ENCODE measurements at places on chromosomes 12 and 14.
A peak's percentile ranks its signal among the peaks of the same experiment; 100 is the strongest.

DNA sequence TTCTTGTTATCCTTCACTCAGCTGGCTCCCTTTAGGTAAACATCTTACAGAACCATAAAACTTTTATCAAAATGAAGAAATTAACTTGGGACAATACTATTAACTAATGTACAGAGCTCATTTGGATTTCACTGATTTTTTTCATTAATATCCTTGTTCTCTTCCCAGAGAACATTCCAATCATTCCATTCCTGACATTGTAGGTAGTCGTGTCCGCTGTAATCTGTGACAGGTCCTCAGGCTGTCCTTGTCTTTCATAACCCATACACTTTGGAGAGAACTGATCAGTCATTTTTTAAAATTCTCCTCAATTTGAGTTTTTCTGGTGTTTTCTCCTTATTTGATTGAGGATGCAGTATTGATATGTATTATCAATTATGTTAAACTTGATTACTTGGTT lies 916.8 kb downstream of the GALC start:
- no peak for DNase-seq

DNA sequence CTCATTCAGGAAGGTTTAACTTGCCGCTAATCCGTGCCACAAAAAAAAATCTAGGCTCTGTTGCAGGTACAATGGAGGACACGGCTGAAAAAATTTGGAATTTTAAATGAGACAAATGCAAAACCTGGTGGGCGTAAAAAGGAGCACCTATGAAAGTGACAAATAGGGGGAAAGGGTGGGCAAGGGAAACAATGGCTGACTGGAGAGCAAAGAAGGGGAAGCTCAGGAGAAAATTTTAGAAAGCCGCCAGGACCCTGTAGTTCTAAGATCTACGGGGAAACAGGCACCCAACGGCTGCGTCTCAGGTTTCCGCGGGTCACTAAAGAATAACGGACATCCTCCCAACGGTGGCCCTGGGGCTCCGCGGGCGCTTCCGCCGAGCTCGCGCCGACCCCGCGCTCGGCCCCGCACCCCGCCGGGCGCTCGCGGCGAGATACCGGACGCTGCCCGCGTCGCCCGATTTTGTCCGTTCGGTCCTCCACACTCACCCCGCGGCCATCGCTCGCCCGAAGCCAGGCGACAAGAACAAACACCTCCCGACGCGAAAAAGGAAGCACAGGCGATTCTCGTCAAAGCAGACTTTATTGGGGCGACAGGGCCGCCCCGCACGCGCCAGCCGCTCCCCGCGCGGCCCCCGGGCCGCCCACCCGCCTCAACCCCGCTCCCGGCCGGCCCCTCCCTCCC lies 1.1 kb upstream of the YY1 start:
- peak; percentile 43 for DNase-seq

DNA sequence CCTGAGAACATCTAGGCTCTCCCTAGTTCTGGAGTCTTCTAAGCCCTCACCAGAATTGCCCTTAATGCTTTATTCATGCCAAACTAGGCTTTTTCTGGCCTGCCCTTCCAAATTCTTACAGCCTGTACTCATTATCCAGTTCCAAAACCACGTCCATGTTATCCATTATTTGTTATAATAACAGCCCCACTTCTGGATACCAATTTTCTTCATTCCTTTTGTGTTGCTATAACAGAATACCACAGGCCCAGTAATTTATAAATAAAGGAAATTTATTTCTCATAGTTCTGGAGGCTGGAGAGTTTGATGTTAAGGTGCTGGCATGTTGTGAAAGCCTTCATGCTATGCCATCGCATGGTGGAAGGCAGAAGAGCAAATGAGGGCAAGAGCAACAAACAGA lies 68.0 kb upstream of the AMIGO2 start:
- no peak for DNase-seq

GRCh38 chr14:25095736-25096437 lies 45.9 kb upstream of the STXBP6 start:
- no peak for DNase-seq

GRCh38 chr14:64137657-64138290 lies 156.4 kb downstream of the ESR2 start:
- no peak for DNase-seq

DNA sequence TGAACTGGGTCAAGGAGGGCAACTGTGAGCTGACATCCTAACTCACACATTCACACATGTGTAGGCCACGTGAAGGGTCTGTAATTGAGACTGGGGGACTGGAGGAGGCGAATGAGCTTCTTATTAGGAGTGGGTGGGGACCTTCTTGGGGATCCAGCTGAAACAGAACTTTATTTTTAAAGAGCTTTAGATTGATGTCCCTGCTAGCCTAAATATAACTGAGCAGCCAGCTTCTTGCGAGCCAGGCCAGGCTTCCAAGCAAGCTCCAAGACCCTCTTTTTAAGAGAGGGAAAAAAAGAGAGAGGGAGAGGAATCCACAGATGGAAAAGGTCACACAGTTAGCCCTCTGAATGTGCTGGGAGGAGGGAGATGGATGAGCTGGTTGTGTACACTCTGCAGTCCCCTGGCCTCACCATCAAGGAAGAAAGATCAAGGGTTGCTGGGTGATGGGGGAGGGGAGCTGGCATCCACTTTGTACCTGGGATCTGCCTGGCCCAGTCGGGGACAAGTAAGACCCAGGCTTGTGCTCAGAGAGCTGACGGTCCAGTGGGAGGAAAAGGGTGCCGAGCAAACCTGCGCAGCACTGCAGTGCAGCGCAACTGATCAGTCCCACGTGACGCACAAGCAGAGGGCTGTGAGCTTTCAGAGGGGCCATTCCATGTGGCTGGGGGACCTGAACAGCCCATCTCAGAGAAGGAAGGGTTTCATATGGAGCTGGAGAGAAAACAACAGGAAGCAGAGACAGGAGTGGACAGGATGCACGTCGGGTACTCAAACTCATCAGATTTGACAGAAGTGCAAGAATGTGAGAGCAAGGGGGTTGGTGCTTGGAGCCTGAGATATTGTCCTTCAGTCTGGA lies 154.5 kb downstream of the ZFP36L1 start:
- DNase-seq, result no peak

GRCh38 chr12:71299541-71300376 lies 139.8 kb upstream of the LGR5 start:
- DNase-seq, result no peak

DNA sequence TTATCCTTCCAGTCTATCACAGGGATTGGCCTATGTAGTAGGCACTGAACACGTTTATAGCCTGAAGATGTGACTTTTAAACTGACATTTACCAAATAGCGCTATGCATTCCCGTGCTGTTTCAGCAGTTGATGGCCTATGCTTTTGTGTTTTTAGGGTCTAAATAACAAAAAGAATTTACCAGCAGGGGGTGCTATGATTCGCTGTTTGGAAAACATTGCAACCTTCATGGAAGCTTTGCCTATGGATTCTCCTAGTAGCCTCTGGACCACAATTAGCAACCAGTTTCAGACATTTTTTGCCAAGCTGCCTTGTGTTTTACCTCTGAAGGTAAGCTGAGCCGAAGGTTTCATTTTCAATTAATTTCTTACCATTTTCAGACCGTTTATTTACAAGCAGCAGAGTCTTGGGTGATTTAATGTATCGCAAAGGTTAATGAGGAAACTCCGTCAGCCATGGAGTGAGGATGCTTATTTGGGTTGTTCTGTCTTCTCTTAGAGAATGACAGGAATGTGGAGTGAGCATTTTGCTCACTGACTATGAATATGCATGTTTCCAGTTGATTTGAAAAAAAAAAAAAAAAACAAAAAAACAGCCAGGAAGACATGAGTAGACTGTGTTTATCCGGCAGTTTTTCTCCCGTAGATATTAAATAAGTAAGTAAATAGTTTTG lies 133.1 kb downstream of the PRIMA1 start:
- no peak for DNase-seq

DNA sequence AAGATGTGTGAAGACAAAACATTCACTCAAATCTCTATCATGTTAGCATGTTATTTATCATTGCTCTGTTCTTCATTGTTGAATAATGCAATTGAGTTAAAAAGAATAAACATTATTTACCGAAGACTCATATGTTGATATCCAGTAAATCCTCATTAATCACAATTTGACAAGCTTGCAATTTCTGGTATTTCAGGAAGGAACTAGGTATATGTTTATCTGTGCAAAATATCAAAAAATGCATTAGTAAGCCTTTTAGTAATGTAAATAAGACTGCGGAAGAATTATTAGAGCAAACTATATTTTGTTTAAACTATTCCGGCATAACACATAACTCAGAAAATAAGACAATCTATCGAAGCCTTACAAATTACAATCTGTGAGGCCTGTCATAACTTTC lies 222.7 kb upstream of the NOVA1 start:
- no peak for DNase-seq

GRCh38 chr14:39160494-39160893 lies 9.6 kb downstream of the TRAPPC6B start:
- no peak for DNase-seq

- DNase-seq, result no peak
Observed at GRCh38 chr14:75487155-75487671, 35.1 kb upstream of the BATF start.

DNA sequence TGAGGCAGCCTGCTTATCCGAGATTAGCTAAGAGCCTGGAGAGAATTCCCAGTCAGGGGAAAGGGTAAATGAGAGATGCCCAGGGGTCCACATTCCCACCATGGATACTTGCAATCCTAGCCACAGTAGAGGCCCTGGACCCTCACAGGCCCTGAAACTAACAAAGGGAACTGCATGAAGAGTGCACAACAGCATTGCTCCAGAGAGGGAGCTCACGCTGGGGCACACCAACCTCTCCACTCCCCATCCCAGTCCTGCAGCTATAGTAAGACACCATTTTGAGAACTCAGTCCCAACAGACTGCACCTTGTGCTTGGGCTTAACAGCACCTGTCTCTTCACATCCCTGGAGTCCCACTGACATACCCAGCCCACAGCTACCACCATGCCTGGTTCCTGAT lies 30.5 kb downstream of the CEP83 start:
- no peak for DNase-seq

GRCh38 chr12:87317302-87317701 lies 711.9 kb downstream of the C12orf50 start:
- no peak for DNase-seq

- no peak for DNase-seq
Observed at GRCh38 chr14:103607822-103608221, 21.2 kb upstream of the KLC1 start.

GRCh38 chr12:43980627-43981191 lies 144.8 kb downstream of the TMEM117 start:
- DNase-seq, result no peak

DNA sequence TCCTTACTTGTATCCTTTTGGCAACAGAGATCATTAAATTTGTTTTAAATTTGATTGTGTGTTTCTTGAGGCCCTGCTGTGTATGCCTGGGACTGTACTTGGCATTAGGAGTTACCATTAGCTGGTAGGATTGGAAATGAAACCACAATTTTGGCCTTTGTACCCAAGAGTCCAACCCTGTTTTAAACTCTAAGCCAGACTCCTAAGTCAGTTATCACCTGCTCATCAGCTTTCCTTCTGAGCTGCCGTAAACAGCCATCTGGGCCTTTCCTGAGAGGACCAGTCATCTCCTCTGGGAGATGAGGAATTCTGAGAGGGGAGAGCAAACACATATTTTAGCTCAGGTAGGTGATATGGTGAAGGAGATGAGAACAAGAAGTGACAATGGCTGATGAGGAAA lies 74.3 kb upstream of the SRSF5 start:
- no peak for DNase-seq

DNA sequence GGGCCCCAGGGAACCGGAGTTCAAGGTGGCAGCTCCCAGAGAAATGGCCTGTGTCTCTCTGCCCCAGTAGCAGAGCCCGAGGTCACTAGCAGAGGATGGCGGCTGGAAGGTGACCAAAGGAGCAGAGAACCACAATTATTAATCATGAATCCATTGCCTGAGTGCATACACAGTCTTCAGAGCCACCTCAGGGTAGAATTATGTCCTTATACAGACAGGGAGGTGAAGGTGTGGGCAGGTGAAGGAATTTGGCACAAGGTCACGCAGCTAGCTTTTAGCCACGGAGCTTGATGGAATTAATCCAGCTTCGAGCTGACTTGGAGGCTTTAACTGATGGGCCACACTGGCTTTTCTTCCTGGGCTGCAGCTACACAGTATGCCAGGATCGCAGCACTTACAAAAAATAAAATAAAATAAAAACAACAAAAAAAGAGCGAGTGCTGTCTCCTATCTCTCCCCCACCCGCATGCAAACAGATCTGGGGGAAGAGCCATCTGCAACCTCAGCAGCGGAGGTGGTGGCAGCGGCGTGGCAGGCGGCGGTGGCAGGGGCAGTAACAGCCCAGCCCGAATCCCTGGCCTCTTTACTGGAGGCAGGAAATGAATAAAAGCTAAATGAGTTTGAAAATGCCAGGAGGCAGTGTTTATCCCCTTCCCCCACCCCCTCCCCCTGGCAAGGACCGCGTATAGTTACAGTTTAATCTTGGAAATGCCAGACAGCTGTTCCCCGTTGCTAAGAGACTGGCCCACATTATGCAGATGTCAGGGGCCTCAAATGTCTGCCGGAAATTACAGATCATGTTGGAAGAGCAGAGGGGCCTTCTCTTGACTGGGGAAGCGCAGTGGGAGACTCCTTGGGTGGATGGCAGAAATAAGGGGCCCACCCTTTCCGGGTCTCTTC lies 93.5 kb downstream of the LRRC74A start:
- DNase-seq, result peak; percentile 16

GRCh38 chr14:97306760-97307246 lies 509.6 kb downstream of the VRK1 start:
- DNase-seq, result no peak

DNA sequence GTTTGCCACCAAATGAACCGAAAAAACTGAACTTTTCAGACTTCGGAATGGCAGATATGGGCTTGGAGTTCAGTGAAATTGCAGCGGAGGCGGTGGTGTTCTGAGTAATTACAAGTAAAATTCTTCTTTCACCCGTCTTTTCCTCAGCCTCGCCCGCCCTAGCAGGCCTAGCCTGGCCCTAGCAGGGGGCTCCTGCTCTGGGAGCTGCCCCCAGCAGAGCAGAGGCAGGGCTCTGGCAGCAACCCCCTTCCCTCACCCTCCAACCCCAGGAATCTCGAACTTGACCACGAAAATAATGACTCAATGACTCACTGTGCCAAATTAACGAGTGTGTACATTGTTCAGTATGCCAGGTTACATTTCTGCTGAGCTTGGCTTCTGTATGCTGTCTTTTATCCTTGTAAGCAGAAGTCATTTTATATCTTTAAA lies 1.1 kb downstream of the PAPLN start:
- DNase-seq, result no peak

GRCh38 chr12:117885211-117885610 lies 83.6 kb downstream of the KSR2 start:
- no peak for DNase-seq

DNA sequence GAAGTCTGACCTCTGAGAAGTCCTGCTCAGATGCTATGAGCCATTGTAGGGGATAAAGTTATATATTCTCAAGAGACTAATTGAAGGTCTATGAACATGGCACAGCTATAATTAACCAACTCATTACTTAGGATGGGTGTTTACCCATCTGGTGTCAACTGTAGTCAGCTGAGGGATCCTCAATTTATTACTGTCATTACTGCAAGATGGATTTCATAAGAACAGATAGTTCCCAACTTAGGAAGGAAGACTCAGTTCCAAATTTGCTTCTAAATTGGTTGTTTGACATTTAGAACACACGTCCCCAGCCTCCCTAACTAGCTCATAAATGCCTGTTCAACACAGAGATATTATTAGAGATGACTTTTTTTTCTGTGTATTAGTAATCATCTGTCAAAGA lies 81.4 kb downstream of the FRMD6 start:
- no peak for DNase-seq

GRCh38 chr12:23686095-23686494 lies 263.4 kb downstream of the SOX5 start:
- no peak for DNase-seq
